GM23248 (cell line): ENCODE measurements at places on chromosomes 2 and 18. TPM values are rescaled to one million over a fixed set of nuclear protein-coding genes. Genes with fewer than 3 reads are reported as not detected.
A peak's percentile ranks its signal among the peaks of the same experiment; 100 is the strongest.

The RAB17 gene
- total RNA-seq, result 0.76 and 1.7 TPM in 2 replicates

GRCh38 chr18:68439642-68440041 lies 275.3 kb downstream of the TMX3 start:
- peaks cover 45% of the 10 kb centered on the region for H3K4me1 ChIP-seq
- H3K36me3 ChIP-seq, result no peaks in the 10 kb centered on the region
- H3K27ac ChIP-seq, result peak overlapping the region; percentile 97
- peak; percentile 45 for DNase-seq
- H3K27me3 ChIP-seq, result no peaks in the 10 kb centered on the region

The RAD51AP2 gene
- not detected in 2 replicates for total RNA-seq

GRCh38 chr18:74590671-74591070 lies 7.0 kb upstream of the ZNF407 start:
- no peaks in the 10 kb centered on the region for H3K36me3 ChIP-seq
- no peaks in the 10 kb centered on the region for H3K27me3 ChIP-seq
- no peak for DNase-seq
- no peak overlapping the region for H3K4me3 ChIP-seq
- H3K4me1 ChIP-seq, result peaks cover 6% of the 10 kb centered on the region

DNA sequence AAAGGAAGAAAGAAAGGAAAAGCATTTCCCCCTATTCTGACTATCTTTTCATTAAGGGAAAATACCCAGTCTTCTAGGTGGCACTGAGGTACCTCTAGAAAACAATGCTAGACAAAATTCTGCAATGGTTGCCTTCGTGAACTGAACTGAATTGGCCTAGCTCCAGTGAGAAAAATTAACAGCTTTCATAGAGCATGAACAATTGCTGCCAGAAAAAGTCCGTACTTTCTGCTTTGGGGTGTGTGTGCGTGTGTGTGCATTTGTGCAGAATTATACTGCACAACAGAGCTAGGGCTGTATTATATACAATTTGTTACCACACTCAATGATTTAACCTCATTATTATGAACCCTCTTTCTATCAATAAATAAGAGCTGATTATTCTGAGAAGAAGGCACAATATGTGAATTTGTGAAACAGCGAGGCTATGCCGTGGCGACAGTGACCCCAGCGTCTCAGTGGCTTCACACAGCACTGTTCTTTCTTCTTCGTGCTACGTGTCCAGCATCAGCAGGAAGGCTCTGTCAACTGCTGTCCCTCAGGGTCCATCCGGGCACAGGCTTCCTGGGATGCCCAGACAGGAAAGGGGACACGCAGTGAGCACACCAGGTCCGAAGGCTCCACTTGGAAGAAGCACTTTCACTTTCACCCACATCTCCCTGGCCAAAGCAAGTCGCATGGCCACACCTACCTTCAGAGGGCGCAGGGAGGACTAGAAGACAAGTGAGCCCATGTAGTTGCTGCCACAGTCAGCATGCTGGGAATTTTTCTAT lies 47.5 kb downstream of the PTGR3 start:
- H3K4me1 ChIP-seq, result no peaks in the 10 kb centered on the region
- no peaks in the 10 kb centered on the region for H3K36me3 ChIP-seq
- peaks cover 26% of the 10 kb centered on the region for H3K27me3 ChIP-seq
- no peak overlapping the region for H3K27ac ChIP-seq
- DNase-seq, result no peak
- no peak overlapping the region for H3K4me3 ChIP-seq

DNA sequence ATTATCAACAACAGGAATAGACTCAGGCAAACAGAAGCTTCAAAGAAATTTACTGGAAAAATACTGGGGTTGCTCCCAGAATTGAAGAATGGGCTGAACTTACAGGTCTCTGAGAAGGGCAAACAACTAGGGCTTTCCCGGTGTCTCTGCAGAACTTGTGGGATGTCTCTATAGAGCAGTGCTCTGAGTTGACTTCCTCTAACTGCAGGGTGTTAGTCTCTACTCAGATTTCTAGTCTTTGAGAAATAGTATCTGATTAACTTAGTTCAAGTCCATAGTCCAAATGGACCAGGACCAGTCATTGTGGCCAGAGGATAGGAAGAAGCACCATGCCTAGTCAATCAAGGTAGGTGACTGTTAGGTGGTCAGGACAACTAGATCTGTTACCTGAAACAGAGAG lies 45.8 kb downstream of the LIMS1 start:
- no peak for DNase-seq
- H3K27me3 ChIP-seq, result no peaks in the 10 kb centered on the region
- H3K4me1 ChIP-seq, result peaks cover 19% of the 10 kb centered on the region
- H3K27ac ChIP-seq, result no peak overlapping the region

The SAG gene
- not detected in 2 replicates for total RNA-seq

The TRMT61B gene
- total RNA-seq, result 11.0 and 13.6 TPM in 2 replicates

DNA sequence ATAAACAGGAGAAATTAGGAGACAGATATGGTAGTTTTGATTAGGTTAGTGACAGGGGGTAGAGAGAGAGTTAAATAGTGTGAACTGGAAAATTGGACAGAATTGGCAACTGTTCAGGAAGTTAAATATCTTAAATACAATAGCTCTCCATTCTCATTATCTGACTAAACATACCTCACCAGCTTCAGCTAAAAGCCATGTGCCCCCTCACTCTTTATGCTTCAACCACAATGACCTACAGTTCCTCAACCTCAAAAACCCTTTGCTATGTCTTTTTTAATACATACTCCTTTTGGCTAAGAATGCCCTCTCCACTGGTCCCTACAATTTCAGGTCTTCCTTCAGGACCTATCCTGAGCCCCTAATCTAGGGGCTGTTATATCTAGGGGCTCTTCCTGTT lies 740.2 kb upstream of the ZEB2 start:
- no peaks in the 10 kb centered on the region for H3K27me3 ChIP-seq
- H3K27ac ChIP-seq, result no peak overlapping the region
- no peaks in the 10 kb centered on the region for H3K4me1 ChIP-seq

The PTPRM gene
- 62.8 and 77.4 TPM in 2 replicates for total RNA-seq

The SDC1 gene
- total RNA-seq, result 32.5 and 33.1 TPM in 2 replicates

- H3K27me3 ChIP-seq, result no peaks in the 10 kb centered on the region
- no peak overlapping the region for H3K4me3 ChIP-seq
- peaks cover 12% of the 10 kb centered on the region; the same call in 1 of the 2 replicates for H3K4me1 ChIP-seq
- peak overlapping the region; percentile 34; the same call in 1 of the 2 replicates for H3K27ac ChIP-seq
Observed at GRCh38 chr2:194004590-194005206, 1652.3 kb upstream of the SLC39A10 start.

DNA sequence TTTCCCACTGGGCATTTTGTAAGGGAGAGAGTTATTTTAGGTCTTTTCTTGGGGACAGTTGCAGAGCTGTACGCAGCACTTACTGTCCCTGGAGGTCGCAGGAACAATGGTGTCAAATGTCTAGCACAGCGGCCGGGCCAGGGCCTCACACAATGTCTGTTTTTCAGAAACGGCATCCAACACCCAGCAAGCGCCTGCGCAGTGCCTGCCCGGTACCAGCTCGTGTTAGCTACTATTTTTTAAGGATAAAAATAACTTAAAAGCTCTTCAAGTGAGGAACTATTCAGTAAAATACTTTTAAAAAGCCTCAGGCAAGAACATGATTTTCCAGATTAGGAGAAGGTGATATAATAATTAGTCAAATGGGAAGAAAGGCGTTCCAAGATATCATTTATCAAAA lies 90.0 kb downstream of the MBP start:
- no peak overlapping the region for H3K4me3 ChIP-seq
- no peaks in the 10 kb centered on the region for H3K27me3 ChIP-seq
- no peak overlapping the region for H3K27ac ChIP-seq
- no peaks in the 10 kb centered on the region for H3K4me1 ChIP-seq
- DNase-seq, result no peak

DNA sequence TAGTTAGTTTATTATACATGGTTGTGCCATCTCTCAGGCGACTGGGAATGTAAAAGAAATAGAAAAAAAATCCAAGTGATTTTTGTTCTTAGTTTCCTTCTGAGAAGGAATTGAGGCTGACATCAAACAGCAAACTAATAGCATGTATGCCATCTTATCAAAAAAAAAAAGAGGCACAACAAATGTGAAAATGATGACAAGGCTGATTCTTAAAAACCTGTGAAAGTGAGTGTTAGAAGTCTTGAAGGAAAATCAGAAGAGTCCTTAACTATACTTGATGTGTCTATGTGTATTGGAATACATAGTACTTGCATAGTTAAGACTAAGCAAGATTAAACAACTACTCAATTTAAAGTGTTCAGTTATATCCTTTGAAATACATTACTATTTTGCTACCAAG lies 161.0 kb downstream of the CCDC85A start:
- H3K4me1 ChIP-seq, result no peaks in the 10 kb centered on the region
- no peak overlapping the region for H3K27ac ChIP-seq
- H3K27me3 ChIP-seq, result no peaks in the 10 kb centered on the region
- no peak overlapping the region for H3K4me3 ChIP-seq
- no peak for DNase-seq

- no peak for DNase-seq
- H3K27ac ChIP-seq, result no peak overlapping the region
- H3K4me3 ChIP-seq, result no peak overlapping the region
- no peaks in the 10 kb centered on the region for H3K27me3 ChIP-seq
- H3K4me1 ChIP-seq, result no peaks in the 10 kb centered on the region
Observed at GRCh38 chr2:136058262-136058661, 59.7 kb downstream of the CXCR4 start.

- H3K36me3 ChIP-seq, result peaks cover 15% of the 10 kb centered on the region; the same call in 1 of the 2 replicates
- no peaks in the 10 kb centered on the region for H3K27me3 ChIP-seq
- H3K27ac ChIP-seq, result no peak overlapping the region
- no peak overlapping the region for H3K4me3 ChIP-seq
Observed at GRCh38 chr2:3396920-3397559, 17.5 kb downstream of the TRAPPC12 start.

DNA sequence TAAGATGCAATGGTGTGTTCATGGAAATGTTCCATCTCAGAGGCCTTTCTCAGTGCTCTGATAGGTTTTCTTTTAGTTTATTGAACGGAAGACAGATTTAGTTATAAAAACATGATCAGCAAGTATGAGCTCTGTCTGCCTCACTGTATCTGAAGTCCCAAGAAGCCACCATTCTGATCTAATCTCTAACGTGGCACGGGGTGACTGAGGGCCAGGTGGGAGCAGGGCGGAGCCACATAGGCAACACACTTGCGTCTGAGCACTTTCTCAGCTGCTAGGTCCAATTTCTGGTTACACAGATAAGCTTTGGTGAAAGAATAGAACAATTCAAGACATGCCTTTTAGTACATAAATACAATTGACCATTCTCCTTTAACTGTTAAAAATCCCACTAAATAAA lies 60.4 kb downstream of the SNTG2 start:
- H3K27me3 ChIP-seq, result 0 out of 2 replicates have a peak, but pooled peaks cover 4% of the 10 kb centered on the region
- DNase-seq, result no peak
- no peaks in the 10 kb centered on the region for H3K4me1 ChIP-seq
- H3K4me3 ChIP-seq, result no peak overlapping the region
- no peak overlapping the region for H3K27ac ChIP-seq
- no peaks in the 10 kb centered on the region for H3K36me3 ChIP-seq

The PLEKHH2 gene
- total RNA-seq, result 1.6 and 2.2 TPM in 2 replicates

GRCh38 chr18:68548904-68549870 lies 165.7 kb downstream of the TMX3 start:
- H3K4me3 ChIP-seq, result no peak overlapping the region
- H3K27me3 ChIP-seq, result no peaks in the 10 kb centered on the region
- no peak overlapping the region for H3K27ac ChIP-seq

DNA sequence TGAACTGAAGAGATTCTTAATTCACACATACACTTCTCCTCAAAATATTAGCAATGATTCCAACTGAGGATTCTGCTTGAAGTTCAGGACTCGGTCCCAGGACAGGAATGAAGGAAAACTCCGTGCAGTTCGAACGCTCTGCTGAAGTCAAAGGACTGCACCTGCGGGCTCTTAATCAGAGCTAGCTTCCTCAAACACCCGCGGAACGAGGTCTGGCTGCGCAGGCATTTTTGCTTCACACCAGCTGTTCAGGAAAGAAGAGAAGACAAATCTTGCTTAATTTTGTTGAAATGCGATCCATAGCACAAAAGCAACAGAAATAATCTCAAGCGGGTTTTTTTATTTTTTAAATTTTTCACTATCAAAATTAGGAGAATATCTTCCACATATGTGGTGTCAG lies 175.6 kb downstream of the LAMA1 start:
- no peak overlapping the region for H3K27ac ChIP-seq
- no peak for DNase-seq
- H3K36me3 ChIP-seq, result no peaks in the 10 kb centered on the region
- H3K27me3 ChIP-seq, result no peaks in the 10 kb centered on the region
- H3K4me3 ChIP-seq, result no peak overlapping the region

- DNase-seq, result peak; percentile 33
- no peaks in the 10 kb centered on the region for H3K36me3 ChIP-seq
- H3K27ac ChIP-seq, result no peak overlapping the region
- no peaks in the 10 kb centered on the region; the same call in 1 of the 2 replicates for H3K4me1 ChIP-seq
- no peaks in the 10 kb centered on the region for H3K27me3 ChIP-seq
Observed at GRCh38 chr2:9099341-9099751, 95.9 kb upstream of the MBOAT2 start.

DNA sequence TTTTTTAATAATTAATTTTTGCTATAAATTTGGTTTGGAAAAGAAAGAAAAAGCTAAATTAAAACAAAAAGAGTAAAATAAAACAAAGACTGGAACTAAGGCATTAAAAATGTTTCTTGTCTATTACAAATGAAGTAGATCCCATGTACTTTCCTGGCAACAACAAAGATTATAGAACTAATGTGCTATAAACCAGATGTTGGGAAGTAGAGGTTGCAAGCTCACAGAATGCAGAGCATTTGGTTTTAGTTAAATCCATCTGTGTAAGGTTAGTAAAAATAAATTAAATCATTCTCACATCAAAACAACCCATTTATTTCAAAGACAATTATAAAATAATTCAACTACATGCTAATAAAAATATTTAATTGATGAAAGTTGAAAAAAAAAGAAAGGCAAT lies 157.2 kb upstream of the ZC3H15 start:
- no peaks in the 10 kb centered on the region for H3K36me3 ChIP-seq
- H3K4me3 ChIP-seq, result no peak overlapping the region
- no peak for DNase-seq
- H3K27ac ChIP-seq, result no peak overlapping the region

The PRLH gene
- total RNA-seq, result not detected in 2 replicates

The TUBA4B gene
- not detected in 2 replicates for total RNA-seq

DNA sequence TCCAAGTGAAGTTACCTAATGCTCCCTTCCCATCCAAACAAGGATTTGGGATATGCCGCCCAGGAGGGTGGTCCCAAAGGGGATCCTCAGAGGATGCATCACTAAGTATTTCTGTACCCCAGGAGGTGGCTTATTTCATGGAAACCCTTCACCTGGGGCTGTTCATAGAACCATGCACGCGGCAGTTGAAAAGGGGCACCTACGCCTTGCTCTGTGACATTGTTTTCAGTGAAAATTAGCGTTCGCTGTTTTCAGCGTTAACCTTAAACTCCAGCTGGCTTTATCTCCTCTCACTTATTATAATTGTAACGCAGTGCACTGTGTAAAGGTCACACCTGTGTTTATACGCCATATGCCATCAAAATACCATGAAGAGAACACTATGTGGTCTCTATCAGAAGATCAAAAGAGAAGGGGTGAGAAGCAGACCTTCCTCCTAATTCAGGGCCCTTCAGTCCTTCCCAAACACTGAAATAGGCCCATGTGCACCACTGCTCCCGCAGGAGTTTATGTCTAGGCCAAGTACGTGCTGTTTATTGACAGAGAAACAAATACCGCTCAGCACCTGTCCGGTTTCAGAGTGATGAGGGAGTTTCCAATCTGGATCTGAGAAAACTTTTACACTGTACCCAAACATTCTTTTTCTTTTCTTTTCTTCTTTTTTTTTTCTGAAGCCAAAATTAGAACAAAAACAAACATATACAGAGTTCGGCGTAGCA lies 162.1 kb downstream of the BCL2 start:
- no peak overlapping the region for H3K27ac ChIP-seq
- no peaks in the 10 kb centered on the region for H3K27me3 ChIP-seq
- no peak overlapping the region for H3K4me3 ChIP-seq
- peaks cover 13% of the 10 kb centered on the region for H3K4me1 ChIP-seq

The OBSL1 gene
- total RNA-seq, result 68.7 and 84.9 TPM in 2 replicates
